Osteoblast (primary cell): ENCODE measurements at places on chromosomes 1 and 21. TPM values are rescaled to one million over a fixed set of nuclear protein-coding genes. Genes with fewer than 3 reads are reported as not detected.

The SPRR4 gene
- not detected in 2 replicates for total RNA-seq

DNA sequence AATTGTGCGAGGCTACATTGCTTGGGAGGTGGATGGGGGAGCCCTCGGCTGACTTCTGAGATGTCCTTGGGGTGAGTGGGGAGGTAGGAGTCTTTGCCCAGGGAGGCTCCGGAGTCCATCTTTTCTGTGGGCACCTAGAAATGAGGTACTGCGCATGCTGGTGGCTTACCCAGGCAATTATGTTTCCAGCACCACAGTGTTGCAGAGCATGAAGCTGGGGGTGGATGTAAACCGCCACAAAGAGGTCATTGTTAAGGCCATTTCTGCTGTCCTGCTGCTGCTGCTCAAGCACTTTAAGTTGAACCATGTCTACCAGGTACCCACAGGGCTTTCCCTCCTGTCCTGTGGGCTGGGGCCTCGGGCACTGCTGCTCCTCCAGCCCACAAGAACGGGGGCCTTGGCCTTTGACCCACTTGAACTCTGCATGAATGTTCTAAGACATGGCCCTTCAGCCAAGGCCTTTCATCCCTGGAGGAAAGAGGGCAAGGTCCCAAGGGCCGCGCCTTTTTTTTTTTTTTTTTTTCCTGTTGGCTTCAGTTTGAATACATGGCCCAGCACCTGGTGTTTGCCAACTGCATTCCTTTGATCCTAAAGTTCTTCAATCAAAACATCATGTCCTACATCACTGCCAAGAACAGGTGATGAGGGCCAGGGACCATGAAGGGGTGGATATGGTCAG is 14.6 kb downstream of the STRIP1 start:
- no peak for DNase-seq

The C1orf105 gene
- not detected in 2 replicates for total RNA-seq

DNA sequence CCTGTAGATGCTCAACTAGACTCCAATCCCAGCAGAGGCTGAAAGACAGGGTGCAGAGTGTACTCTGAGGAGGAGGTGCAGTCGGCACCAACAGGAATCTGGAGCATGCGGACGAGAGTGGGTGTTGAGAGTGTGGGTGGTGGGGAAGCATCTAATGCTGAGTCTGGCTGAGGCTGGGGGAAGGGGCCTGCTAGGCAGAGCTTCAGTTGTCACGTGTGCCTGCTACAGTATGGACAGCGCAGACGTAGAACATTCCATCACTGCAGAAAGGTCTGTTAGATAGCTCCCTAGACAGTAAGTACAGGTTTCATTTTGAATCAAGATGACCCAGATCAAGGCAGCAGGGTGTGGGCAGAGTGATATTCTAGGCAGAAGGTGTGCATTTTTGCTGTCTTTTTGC is 23.1 kb downstream of the SNAP47 start:
- DNase-seq = no peak

The LAPTM5 gene
- 0.72 and 1.8 TPM in 2 replicates for total RNA-seq

GRCh38 chr1:116910379-116911187 is 867 bp downstream of the PTGFRN start:
- peak; percentile 77 for DNase-seq

DNA sequence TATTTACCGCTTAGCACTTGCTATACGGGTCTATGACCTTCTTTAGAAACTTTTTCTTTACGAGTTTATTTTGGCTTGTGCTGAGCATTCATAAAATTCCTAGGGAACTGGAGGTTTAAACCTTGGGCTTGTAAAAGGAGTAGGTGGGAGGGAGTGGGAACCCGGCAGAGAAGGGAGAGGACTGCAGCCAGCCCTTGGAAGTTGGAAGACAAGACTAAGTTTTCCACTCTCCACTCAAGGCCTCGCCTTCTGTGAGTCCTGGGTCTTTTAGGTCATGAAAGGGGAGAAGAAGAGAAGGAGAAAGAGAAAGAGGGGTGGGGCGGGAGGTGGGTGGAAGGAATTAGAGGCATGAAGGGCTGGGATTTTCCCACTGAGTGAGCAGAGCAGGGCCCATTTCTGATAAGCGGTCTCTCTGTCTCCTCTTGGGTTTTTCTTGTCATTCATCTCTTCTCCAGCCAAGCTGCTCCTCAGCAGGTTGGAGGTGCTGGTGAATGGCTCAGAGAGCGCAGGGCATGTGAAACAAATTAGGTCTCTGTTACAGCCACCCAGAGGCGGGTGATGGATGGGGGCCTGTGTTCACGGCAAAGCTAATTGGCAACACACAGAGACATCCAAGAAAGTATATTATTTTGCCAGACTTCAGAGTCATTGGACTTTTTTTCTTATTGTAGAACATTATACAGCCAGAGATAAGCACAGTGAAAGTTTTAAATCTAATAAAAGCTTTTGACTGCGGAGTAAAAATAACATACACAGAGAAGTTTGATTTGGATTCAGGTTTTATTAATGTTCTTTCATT is 247.3 kb downstream of the FOXD2 start:
- DNase-seq = peak; percentile 83

DNA sequence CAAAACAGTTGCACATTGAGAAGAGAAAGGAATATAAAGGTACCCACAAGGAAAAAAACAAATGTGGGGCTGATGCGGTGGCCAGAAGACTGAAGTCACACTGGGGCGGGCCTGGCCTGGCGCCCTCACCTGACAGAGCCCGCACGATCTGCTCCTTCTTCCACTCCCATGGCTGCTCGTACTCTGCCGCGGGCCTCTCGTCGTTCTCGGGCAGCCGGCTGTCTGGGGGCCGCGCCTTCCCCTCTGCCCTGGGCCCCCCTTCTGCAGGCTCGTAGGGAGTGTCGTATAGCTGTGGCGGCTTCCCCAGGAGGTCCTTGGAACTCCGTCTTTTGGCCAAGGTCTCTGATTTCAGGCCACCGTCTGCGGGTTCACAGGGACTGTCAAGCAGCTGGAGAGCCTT is 13.1 kb upstream of the TDRD10 start:
- no peak for DNase-seq

- DNase-seq = no peak
These were observed 17.3 kb downstream of the TLR5 start for GRCh38 chr1:223125766-223126165.

- DNase-seq = no peak
These were observed 186.1 kb downstream of the NTNG1 start for GRCh38 chr1:107326824-107327445.

DNA sequence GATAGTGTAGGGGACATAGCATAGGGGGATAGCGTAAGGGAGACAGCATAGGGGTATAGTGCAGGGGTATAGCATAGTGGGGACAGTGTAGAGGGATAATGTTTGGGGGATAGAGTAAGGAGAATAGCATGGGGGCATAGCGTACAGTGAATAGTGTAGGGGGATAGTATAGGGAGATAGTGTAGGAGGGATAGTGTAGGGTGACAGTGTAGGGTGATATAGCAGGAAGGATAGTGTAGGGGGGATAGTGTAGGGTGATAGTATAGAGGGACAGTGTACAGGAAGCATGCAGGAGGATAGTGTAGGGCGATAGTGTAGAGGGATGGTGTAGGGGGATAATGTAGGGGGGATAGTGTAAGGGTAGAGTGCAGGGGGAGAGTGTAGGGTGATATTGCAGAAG is 11.7 kb upstream of the ARF1 start:
- DNase-seq = no peak
